NCI-H187 treated with DMSO at 0.1 percent for 48 hours (cell line): ENCODE measurements at places on chromosomes 1 and 21.

GRCh38 chr1:70202173-70202758 is 3.1 kb downstream of the LRRC40 start:
- DNase-seq: no peak

- DNase-seq: no peak
These were observed 42.4 kb upstream of the GADD45A start for GRCh38 chr1:67642629-67643028.

- no peak for DNase-seq
These were observed 79.2 kb downstream of the TMEM53 start for GRCh38 chr1:44594871-44595735.

DNA sequence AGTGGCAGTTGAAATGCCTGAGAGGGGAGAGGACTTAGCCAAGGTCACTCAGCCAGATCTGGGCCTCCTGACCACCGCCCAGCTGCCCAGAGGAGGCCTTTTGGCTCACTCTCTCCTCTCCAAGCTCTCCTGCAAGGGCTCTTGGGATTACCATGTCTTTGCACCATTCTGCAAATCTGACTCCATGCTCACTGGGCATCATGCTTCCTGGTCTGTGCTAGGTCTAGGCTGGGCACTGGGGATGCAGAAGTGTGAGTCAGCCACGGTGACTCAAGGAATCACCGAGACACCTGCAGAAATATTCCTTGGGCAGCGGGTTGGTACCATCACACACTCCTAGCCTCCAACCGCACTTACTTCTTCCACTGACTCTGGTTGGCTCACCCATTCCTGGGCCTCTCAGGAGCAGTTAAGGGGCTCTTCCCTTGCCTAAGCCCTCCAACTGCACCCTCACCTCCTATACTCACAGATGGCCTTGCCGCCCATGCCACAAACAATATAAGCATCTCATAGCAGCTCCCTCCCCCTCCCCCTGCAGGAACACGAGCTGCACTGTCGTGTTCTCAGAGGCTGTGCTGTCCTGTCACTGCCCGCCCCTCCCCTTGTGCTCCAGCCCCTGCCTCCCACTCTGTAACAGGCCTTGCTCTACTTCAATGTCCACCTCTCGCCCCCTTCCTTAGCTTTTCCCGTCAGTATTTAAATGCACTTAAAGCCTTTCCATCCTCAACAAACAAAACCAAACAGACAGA is 34.8 kb downstream of the CDCP2 start:
- DNase-seq: no peak

DNA sequence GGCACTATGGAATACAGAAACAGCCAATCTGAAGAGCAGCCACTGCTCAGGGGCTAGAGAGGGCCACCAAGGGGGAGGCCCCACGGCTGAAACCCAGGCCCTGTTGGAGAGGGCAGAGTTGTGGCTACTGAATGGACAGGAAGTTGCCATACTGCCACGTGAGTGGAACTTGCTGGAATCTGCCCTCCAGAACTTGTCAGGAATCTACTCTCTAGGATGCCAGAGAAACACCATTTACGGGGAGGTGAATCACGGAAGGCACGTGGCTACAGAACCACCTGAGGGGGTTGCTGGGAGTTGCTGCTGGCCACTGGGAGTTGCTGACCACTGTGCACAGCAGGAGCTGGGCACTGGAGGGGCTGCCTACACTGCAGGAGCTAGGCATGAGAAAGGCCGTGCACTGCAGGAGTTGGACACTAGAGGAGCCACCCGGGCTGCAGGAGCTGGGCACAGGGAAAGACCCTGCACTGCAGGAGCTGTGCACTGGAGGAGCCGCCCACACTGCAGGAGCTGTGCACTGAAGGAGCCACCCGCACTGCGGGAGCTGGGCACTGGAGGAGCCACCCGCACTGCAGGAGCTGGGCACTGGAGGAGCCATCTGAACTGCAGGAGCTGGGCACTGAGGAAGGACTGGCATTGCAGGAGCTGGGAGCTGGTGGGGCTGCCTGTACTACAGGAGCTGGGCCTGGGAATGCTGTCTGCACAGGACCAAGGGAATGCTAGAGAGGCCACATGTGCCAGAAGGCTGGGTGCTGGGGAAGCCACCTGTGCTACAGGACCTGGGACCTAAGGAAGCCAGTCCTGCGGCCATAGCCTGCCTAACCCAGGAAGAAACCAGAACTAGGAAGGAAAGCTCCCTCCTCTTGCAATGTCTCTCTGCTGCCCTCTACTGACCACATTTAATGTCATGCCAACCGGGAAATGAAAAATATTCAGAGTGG is 343.4 kb downstream of the MATN1 start:
- DNase-seq: peak; percentile 84
